ENCODE measurements at places on chromosomes 1 and 21. TPM values are rescaled to one million over a fixed set of nuclear protein-coding genes. Genes with fewer than 3 reads are reported as not detected.

DNA sequence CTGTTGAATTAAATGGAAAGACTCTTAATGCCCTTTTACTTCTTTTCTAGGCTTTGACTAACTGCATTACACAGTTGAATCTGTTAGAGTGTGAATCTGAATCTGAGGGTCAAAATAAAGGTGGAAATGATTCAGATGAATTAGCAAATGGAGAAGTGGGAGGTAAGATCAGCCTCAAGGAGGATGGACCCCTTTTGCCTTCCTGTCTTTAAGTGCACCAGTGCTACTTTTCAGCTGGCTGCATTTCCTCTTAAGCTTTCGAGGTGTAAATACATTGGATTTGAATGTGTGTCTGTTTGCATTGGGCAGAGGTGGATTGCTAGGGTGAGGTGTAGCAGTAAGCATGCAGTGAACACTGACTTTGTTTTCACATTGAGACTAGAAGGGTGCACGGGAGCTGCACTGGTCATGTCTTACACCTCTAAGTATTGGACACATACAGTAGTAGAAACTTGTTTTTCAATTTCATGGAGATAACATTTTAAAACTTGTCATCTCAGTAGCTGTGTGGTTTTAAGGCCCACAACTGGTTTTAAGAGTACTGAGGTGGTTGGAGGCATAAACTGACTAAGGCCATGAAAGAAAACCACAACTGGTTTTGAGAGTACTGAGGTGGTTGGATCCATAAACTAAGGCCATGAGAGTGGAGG lies 35.4 kb downstream of the MIA3 start:
- no peak for DNase-seq

DNA sequence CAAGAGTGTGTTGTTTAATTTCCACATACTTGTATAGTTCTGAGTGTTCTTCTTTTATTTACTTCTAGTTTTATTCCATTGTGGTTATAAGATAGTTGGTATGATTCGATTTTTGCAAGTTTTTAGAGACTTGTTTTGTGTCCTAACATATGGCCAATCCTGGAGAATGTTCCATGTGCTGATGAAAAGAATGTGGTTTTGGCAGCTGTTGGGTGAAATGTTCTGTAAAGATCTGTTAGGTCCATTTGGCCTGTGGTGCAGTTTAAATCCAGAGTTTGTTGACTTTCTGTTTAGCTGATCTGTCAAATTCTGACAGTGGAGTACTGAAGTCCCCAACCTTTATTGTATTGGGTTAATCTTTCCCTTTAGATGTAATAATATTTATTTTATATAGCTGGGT lies 19.5 kb upstream of the TIPRL start:
- no peak for DNase-seq

GRCh38 chr1:95966866-95967265 lies 732.9 kb downstream of the RWDD3 start:
- DNase-seq: no peak

- no peak for DNase-seq
These were observed 26.7 kb downstream of the BTG3 start for GRCh38 chr21:17585875-17586450.

DNA sequence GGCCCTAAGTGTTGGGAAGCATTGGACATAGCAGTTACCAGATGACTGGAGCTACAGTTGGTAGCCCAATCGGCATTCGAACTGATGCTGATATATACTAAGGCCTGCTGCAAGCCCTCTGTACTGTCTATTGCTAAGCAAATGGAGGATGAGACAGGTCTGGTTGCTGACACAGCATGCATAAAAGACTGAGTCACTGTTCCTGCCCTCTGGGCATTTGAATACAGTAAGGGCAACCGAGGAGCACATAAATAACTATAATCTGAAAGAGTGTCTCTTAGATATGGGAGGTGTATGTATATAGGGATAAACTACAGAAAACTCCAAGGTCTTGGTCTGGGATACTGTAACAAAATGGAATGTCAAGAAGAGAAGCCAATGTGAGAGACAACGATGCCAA lies 16.8 kb upstream of the MARK1 start:
- DNase-seq: no peak

DNA sequence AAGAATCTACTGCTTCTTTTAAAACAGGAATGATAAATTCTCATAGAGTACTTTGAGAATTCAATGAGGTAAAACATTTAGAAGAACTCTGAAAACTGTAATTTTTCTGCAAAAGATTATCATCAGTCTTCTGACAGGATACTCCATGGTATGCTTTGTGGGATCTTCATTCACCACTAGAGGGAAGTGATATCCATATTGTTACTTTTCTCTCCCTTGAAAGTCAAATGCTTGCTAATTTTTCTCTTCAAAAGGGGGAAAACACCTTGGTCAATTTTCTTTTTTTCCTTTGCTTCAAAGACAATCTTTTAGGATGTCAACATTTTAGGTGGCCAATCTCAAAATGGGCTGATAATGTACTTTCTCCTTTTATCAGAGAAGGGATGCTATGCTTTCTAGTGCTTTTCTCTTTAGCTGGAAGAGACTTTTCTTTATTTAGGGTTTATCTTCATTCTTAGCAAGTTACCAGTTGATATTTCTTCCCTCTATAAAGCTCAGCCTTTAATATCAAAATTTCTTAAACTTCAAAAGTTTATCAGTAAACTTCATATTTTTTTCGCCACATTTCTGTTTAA lies 95.5 kb downstream of the NEGR1 start:
- DNase-seq: no peak

DNA sequence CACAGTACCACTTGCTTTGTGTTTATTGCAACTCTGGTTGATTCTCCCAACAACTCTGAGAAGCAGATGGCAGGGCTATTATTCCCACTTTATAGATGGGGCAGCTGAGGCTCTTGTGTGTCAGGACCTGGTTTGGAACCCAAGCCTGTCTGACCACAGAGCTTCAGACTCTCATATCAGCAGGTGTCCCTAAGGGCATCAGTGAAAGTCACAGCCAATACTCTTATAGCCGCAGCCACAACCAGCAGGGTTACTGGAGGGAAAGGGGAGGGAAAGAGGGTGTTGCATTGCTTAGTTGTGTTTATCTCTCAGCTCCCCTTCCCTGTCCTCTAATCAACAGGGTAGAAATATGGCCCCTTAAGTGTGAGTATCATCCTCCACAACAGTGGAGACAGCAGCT lies 304.0 kb downstream of the RRAGC start:
- DNase-seq: no peak

GRCh38 chr1:232786845-232787455 lies 18.3 kb upstream of the MAP10 start:
- no peak for DNase-seq

DNA sequence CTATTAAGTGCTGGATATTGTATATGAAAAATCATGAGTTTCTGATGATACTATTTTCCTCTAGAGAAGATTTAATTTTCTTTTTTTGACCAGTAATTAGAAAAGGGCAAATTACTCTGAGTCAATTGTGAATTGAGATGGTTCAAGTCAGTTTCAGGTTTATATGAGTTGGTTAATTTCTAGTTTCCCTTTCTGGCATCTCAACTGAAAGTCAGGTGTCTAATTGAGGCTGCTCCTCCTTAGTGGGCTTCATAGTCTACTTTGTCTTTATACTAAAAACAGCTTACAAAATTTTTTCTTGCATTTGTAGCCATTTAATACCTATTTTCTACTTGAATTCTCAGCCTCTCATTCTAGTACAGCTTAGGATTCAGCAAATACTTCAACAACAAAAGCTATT lies 387.3 kb downstream of the RPS6KC1 start:
- DNase-seq: no peak

GRCh38 chr1:117609471-117609911 lies 3.6 kb downstream of the TENT5C start:
- peak; percentile 56 for DNase-seq

- DNase-seq: no peak
These were observed 14.0 kb upstream of the SHISA4 start for GRCh38 chr1:201874672-201875071.

GRCh38 chr1:39196244-39197215 lies 8.0 kb upstream of the MACF1 start:
- no peak for DNase-seq

- no peak for DNase-seq
These were observed 16.3 kb downstream of the ZMPSTE24 start for GRCh38 chr1:40274331-40274730.

- DNase-seq: no peak
These were observed 38.0 kb downstream of the CD58 start for GRCh38 chr1:116532671-116533428.

DNA sequence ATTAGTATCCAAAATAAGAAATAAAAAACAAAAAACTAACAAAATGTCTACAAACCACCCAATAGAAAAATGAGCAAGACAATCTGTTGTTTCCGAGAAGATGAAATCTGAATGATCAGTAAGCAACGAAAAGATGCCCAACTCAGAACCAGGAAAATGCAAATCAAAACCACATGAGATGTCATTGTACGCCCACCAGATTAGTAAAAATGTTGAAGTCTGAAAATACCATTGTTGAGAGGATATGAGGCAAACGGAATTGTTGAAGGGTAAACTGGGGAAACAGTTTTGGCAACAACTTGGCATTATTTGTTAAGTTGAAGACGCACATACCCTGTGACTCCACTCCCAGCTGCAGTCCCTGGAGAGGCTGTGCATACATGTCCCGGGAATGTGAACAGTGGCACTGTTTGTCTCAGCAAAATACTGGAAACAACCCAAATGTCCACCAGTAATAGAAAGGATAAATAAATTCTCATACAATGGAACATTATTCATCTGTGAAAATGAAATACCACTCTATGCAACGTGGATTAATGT lies 10.6 kb downstream of the ZBTB17 start:
- no peak for DNase-seq

DNA sequence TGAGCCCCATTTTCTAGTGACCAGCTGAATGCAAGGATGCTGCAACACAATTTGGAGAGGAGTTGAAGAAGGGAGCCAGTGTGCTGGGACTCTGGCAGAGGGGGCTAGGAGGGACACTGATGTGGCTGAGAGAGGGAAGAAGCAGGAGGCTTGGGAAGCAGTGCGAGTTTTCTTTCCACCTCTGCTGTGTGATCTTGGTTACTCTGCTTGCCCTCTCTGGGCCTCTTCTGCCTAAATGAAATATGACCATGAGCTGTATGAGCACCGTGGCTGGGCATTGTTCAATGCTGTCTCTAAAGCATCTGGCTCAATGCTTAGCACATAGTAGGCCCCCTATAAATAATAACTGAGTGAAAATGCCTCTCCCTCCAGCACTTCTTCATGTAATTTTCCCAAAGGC lies 65.3 kb upstream of the PAX7 start:
- DNase-seq: no peak

DNA sequence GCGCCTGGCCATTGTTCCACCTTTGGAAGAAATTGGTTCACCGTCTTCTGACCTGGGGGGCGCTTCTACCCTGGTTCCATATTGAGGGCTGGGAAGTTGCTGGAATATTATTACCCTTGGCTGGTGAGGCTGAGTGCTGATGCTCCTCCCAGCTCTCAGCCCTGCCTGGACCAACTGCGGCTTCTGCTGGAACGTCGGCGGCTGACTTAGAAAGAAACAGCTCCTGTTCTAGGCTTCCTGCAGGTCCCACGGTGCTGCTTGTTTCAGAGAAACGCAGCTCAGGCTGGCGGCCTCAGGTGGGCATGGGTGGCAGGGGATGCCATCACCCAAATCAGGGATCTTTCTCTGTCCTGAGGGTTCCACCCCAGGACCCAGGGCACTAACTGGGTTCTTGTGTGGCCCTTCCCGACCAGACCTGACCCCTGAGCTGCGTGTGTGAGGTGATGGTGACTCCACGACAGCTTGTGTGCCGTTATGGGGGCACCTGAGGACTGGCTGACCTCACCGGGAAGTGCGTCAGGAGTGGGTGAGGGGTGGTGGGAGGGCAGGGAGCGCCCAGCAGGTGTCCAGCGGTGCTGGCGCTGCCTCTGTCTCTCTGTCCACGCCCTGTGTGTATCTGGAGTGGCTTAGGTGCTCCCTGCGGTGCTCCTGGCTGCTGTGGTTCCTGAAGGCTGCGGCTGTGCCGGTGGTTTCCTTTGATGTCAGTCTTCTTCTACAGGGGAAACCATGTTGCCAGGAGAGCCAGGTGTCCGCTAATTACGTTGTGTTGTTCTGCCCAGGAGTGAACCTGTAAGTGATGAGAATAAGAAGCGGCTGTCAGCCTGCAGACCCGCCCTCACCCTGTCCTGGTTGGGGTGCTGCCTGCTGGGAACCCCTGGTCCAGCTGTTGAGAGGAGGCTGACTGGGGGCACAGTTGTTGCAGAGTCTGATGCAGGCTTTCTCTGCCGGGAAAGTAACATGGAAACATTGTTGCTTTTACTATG lies 8.9 kb downstream of the SKI start:
- DNase-seq: no peak

DNA sequence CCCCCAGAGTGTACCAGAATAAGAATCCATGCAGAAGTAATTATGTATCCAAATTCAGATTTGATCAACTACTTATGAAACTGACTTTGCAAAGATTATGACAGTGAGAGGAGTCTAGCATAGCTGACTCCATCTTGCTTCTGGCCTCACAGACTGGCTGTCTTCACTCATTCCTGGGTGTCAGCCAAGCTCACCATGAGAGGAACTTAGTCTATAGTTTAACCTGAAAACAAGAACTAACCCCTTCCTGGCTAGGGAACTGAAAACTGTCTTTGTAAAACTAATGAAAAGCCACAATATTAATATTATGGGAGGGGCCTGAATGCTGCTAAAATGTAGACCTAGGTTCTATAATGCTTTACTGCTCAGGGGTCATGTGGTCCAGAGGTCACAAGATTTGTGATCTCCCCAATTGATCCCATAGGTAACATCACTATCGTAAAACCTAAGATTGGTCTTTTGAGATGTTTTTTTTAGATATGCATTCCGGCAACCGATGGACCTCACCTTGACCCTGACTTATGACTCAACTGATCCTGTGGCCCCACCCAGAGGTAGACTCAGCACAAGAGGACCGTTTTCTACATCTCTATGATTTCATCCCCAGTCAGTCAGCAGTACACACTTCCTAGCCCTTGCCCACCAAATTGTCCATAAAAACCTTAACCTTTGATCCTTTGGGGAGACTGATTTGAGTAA lies 55.2 kb downstream of the ATP1B1 start:
- DNase-seq: no peak

- no peak for DNase-seq
These were observed 500.8 kb upstream of the PBX1 start for GRCh38 chr1:164058198-164058597.

GRCh38 chr1:230052665-230053064 lies 14.4 kb upstream of the GALNT2 start:
- DNase-seq: no peak

- DNase-seq: no peak
These were observed 260.7 kb upstream of the BRINP3 start for GRCh38 chr1:190738317-190738716.

- no peak for DNase-seq
These were observed 78.3 kb downstream of the UCHL5 start for GRCh38 chr1:192980856-192981255.

GRCh38 chr1:44359234-44359935 lies 4.3 kb upstream of the ERI3 start:
- no peak for DNase-seq

- no peak for DNase-seq
These were observed 19.3 kb downstream of the INSRR start for GRCh38 chr1:156839426-156840109.

- DNase-seq: peak; percentile 38
These were observed 62.1 kb downstream of the DEGS1 start for GRCh38 chr1:224245188-224245587.

The ANGPTL3 gene
- total RNA-seq: not detected

The MR1 gene
- total RNA-seq: 28.0 TPM

The LHX8 gene
- total RNA-seq: 0.79 TPM

The FTCD gene
- 0.94 TPM for total RNA-seq

The C8B gene
- not detected for total RNA-seq

The CD84 gene
- total RNA-seq: 5.8 TPM

The TCP10L gene
- total RNA-seq: 0.29 TPM

The RPTN gene
- not detected for total RNA-seq

The PPM1J gene
- total RNA-seq: 1.7 TPM
